ENCODE measurements at places on chromosomes 7 and 10. TPM values are rescaled to one million over a fixed set of nuclear protein-coding genes. Genes with fewer than 3 reads are reported as not detected.

Gene RHBDD2
- total RNA-seq: 57.2 TPM

Gene PNLIPRP2
- total RNA-seq: not detected

Gene PLAC9
- not detected for total RNA-seq

Gene ZNF398
- 7.3 TPM for total RNA-seq

Gene RRP12
- total RNA-seq: 47.9 TPM

Data from A172 (cell line).